ENCODE measurements at places on chromosomes 7 and 10.
A peak's percentile ranks its signal among the peaks of the same experiment; 100 is the strongest.

DNA sequence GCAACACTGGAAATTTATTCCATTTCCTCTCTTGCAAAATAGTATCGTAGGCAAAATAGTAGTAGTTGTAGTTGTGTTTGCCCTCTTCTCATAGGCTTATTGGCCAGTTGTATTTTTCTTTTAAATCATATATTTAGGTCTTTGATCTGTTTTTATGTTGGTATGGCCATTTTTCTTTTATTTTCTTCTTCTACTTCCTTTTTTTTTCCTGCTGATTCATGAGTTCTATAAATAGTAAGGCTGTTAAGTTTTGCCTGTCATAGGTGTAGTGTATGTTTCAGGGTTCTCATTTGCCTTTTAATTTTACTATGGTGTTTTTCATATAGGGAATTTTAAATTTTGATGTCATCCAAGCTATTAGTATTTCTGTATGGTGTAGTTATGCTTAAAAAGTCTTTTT lies 25.4 kb upstream of the MRC1 start:
- no peak for DNase-seq

DNA sequence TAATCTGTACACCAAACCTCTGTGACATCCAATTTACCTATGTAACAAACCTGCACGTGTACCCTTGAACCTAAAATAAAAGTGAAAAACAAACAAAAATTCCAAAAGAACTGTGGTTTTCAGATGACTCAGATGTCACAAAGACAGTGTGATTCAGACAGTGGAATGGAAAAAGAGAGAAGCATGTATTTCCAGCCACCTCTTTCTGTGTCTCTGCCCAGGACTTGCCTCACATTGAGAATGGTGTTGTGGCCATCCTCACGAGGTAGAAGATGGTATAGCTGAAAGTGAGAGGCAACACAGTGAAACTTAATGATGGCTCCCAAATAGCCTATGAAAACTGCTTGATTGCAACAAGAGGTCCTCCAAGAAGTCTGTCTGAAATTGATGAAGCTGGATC lies 78.0 kb downstream of the ARL5B start:
- no peak for DNase-seq

DNA sequence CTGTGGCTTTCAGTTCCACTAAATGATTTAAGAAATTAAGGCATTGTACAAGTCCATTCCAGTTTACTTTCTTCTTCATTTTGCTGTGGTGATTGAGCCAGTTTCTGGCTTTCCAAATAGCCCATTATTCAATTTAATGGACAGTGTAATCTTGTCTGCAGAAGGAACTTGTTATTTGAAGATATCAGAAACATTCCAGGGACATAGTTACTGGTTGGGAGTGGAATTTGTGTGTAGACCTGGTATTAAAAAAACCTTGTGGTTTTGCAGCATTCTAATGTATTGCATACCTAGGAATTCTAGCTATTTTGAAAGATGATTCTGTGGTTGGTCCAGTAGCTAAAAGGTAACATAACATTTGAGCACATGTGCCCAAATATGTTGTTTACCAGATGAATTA lies 72.2 kb downstream of the MCU start:
- no peak for DNase-seq

DNA sequence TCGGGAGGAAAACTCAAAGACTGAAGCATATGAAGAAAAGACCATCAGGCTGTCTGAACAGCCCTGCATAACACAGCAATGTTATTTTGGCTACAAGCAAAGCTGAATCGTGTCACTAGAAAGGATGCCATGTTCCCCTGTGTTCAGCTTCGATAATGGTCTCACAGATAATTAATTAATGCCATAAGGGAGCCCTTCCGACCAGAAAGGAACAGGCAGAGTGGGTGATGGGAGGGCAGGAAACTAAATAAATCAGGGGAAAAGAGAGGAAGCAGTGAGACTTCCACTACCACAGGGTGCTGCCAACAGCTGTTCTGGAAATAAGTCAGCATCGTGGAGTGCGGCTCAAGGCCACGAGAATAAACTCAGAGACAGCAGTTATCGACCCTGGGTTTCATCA lies 3.2 kb downstream of the PTPRN2 start:
- DNase-seq, result no peak

DNA sequence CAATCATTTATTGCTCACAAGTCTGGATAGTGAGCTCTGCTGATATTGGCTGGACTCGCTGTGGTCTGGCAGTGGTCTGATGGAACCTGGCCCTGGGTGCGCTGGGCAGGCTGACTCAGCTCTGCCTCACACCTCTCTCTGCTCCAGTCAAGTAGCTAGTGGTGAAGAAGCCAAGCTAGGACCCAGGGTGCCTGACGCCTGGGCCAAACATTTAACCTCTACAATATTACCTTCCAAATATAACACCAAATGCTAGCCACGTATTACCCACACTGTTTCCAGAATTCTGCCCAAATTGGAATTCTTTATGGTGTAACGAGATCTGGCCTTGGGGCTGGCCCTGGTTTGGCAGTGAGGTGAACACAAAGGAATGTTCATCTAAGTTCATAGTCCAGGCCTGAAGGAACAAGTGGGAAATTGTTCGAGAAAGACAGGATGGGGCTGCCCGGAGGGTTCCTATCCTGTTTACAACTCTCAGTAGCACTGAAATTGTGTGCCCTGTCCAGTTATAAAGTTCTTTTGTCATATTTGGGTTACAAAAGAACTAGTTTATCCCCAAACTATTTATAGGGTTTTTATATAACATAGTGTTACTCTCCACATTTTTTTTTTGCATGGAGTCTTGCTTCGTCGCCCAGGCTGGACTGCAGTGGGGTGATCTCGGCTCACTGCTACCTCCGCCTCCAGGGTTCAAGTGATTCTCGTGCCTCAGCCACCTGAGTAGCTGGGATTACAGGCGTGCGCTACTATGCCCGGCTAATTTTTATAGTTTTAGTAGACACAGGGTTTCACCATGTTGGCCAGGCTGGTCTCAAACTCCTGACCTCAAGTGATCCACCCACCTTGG lies 16.3 kb downstream of the OR2AE1 start:
- DNase-seq, result no peak

- DNase-seq, result no peak
Measured at GRCh38 chr7:95520136-95520535, 34.4 kb downstream of the ASB4 start.

- no peak for DNase-seq
Measured at GRCh38 chr10:14751014-14751896, 23.4 kb downstream of the FAM107B start.

GRCh38 chr7:28144266-28144665 lies 36.3 kb downstream of the JAZF1 start:
- DNase-seq, result no peak

- no peak for DNase-seq
Measured at GRCh38 chr7:159009951-159010350, 134.7 kb downstream of the VIPR2 start.

- no peak for DNase-seq
Measured at GRCh38 chr7:935164-935873, 19.2 kb downstream of the ADAP1 start.

- no peak for DNase-seq
Measured at GRCh38 chr7:47786557-47787248, 161.6 kb downstream of the PKD1L1 start.

DNA sequence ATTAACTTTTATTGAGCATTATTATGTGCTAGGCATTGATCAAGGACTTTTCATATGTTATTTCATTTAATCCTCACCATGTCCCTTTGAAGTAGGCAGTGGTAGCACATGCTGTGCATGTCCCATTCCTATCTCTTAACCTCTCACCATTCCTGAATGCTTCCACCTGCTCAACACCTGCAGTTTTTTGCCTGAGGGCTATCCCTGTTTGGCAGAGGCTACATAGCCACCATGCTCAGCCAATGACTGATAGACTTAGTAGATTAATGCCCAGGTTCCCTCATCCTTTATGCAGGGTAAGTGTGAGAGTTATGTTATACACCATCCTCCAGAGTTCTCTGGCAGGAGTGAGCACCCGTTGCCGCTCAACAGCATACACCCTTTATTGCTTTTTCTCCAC lies 387.8 kb downstream of the BBS9 start:
- no peak for DNase-seq

DNA sequence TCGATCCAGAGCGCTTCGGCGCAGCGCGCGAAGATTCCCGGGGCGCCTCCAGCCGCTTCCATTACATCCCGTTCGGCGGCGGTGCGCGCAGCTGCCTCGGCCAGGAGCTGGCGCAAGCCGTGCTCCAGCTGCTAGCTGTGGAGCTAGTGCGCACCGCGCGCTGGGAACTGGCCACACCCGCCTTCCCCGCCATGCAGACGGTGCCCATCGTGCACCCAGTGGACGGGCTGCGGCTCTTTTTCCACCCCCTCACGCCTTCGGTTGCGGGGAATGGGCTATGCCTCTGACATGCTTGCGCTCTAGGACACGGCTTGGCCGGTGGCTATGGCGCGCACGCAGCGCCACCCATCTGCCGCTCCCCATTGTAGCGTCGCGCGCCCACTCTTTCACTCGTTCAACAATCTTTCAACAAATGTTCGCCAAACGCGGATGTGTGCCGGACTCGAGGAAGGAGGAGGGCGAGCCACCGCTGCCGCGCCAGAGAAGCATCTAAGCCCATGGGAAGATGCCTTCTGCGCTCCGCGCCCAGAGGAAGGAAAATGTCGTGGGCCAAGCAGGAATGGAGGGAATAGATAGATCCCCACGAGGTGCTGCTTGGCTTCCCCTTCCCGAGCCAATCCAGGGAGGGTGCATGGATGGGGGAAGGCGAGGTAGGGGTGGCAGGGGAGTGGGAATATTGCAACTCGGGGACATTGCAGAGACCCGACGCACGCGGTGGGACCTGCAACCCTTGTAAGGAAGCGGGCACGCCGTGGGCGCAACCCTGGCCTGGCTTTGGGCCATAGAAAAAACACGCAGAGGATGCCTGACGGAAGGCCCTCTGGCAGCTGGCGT lies 5.1 kb upstream of the CYP26A1 start:
- peak; percentile 25 for DNase-seq

DNA sequence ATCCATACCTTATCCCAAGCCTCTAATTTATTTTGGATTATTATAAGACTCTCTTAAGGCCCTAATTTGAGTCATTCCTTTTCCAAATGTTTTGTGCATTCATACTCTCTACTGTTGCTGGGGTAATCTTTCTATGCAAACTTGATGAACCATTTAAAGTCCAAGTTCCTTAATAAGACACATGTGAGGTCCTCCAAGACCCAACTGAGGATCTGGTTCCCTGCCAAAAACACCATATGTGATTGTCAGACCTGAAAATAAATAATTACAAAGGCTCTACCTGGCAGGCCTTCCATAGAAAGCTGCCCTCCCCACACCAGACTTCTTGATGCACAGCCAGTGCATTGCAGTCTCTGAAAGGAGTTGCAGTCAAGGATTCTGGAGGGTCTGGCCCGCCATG lies 257.9 kb upstream of the AKR1E2 start:
- DNase-seq, result no peak

GRCh38 chr10:30819341-30820181 lies 190.0 kb upstream of the LYZL2 start:
- DNase-seq, result no peak
